ENCODE measurements at places on chromosomes 6 and 20.

- DNase-seq = peak; percentile 88
These were observed 744 bp downstream of the RAB23 start for GRCh38 chr6:57221191-57221935.

DNA sequence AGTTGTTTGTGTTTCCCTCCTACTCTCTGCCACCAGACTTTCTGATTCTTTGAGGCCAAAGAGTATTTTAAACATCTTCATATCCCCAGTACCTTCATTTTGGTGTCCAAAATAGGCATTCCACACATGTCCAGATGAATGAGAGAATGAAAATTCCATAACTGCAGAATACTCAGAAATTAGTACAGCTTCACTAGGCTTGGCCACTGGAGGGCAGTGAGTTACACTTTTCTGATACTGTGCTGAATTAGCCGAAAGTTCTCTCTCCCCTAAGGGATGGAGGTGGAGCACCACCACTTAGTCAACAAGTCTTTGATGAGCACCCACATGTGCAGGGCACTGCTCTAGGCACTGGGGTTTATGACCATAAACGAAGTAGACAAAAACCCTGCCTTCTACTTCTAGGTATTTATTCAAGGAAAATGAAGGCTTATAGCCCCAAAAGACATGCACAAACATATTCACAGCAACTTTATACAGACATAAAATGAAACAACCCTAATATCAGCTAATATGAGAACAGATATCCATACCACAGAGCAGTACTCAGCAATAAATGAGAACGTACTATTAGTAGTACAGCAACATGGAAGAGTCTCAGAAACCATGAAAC is 46.1 kb upstream of the TMEM217 start:
- no peak for DNase-seq

- no peak for DNase-seq
These were observed 214.4 kb upstream of the DTNBP1 start for GRCh38 chr6:15877231-15877630.

DNA sequence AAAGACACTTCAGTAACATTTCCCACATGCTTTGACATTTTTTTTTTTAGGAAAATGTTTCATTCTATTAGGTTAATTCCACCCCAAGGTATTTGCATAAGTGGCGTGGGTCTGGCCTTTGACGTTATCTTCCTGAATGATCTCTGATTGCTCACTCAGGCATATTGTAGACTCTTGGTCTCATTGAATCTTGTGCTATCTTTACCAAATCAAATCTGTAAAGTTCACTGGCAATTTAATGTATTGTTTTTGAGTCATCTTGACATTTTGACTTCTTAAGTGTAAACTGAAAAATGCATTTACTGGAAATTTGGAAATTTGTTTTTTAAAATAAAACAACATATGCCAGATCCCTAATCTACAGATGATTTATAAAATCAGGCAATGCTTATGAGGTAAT is 16.0 kb upstream of the VIP start:
- DNase-seq = no peak

DNA sequence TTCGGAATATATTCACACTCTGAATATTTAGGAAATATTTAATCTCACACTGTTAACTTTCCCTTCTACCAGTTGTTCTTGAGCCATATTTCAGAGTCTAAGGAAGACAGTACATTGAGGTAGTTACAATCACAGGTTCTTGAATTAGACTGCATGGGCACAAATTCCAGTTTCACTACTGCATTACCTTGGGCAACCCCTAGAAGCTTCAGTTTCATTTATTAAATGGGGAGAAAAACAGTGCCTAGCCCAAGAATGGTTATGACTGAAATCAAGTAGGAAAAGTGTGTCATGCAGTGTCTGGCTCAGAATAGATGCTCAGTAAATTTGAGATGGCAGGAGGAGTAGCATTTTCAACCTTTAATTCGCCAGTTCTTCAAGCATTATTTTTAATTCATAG is 124.5 kb upstream of the SAMD5 start:
- DNase-seq = no peak

- DNase-seq = no peak
These were observed 1.3 kb downstream of the RGS19 start for GRCh38 chr20:64077876-64078551.

DNA sequence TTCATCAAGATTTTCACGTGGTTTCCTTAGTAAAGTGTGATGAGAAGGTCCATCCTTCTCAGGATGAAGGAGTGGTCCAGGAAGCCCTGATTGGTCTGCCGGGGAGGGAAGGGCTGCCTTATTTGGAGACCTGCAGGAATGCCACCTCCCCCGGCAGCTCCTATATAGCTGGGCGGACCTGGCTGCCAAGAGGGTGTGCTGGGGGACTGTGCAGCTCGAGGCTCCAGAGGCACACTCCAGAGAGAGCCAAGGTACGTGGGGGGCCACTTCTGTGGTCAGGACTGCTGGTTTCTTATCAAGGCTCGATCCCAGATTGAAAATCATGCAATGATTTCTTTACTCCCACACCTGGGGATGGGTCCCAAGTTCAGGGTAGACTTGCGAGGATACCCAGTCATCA is at the start of gene PRND:
Gene PRND, plus strand, starts transcription at position 191 of the 400 bp plus-strand sequence. CDS start 2,643 bp downstream, outside the sequence.
- no peak for DNase-seq

DNA sequence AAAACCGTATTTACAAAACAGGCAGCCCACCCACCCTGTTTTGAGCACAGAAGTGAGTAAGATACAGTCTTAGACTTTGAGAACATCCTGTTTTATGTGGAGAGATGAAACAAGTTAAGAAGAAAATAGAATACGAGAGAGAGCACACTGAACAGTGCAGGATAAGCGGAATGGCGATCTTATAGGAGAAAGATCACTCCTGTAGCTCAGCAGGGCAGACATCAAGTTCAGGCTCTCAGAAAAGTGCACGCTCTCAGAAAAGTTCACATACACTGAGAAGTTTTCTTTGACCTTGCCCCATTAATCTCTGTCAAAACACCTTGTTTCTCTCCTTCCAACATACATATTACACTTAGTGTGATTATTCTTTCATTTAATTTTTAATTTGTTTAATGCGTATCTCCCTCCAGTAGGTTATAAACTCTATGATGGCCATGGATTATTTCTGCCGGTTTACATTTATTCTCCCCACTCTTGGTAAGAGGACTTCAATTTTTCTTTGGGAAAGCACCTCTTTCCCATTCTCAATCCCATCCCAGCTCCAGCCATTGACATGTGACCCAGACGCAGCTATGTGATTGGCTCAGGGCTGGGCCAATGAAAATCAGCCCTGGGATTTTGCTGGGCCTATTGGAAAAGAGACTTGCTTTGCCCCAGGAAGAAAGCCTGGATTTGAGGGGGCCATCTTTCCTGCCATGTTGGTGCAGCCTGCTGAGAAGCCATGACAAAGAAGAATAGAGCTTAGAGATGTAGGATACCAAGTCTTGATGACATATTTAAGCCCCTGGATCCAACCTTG is 16.2 kb downstream of the KCNB1 start:
- no peak for DNase-seq

- DNase-seq = no peak
These were observed 19.7 kb downstream of the TIAM2 start for GRCh38 chr6:155014670-155015300.

GRCh38 chr6:37575221-37575620 is 75.5 kb upstream of the CCDC167 start:
- DNase-seq = no peak

- no peak for DNase-seq
These were observed 45.4 kb downstream of the CDS2 start for GRCh38 chr20:5172167-5172601.

DNA sequence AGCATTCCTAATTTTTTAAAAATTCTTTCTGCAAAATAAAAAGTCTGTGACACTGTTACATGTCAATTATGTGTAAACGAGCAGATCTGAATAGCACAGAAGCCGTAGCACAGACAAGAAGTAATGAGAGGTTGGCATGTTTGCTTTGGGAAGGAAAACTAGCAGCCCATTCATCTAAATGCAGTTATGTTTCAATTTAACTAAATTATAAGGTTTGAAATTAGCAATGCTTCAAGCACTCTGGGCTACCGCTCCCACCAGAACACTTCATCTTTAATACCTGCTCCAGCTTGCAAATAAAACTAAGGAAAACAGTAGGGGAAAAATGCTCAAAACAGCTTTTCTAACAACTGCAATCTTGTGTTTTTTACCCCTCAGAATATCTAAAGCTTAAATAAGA is 73.9 kb downstream of the PTPRK start:
- DNase-seq = no peak

DNA sequence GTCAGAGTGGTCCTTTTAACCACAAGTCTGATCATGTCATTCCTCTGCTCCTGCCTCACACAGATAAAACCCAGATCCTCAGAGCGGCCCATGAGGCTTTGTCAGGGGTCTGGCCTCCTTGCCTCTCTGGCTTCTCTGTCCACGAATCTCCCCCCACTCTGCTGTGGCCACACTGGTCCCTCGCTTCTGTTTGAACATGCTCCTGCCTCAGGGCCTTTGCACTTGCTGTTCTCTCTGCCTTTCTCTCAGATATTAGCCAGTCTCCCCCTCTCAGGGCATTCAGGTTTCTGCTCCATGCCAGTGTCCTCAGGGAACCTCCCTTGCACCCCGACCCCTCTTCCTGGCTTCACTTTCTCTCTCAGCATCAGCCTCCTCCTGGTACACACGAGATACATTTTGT is 518.5 kb downstream of the PREX1 start:
- DNase-seq = no peak

- DNase-seq = no peak
These were observed 102.7 kb upstream of the CNKSR3 start for GRCh38 chr6:154613137-154613676.

GRCh38 chr6:83928286-83928685 is 68.8 kb downstream of the CYB5R4 start:
- DNase-seq = no peak

- DNase-seq = no peak
These were observed 30.3 kb upstream of the OCSTAMP start for GRCh38 chr20:46580613-46581205.

- DNase-seq = peak; percentile 63
These were observed 13.7 kb downstream of the RAET1E start for GRCh38 chr6:149884215-149884614.

- DNase-seq = peak; percentile 88
These were observed 32.8 kb upstream of the BCAS1 start for GRCh38 chr20:54103067-54103761.

GRCh38 chr6:53944091-53944490 is 149.3 kb downstream of the LRRC1 start:
- DNase-seq = no peak

DNA sequence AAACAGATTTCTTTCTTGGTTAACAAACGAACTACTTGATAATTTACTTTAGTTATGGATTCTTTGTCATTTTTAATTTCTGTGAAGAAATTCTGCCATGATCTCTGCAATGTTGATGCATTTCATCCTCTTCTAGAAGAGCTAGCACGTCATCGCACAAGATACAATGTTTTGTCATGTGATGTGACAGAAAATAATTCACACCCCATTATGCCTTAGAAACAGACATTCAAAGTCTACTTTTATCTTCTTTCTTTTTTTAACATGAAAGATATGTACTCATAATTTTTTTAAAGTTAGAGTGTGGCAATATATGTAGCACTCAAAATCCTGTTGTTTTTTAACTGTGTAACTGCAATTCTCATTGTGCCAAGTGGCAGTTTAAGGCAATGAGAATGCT is 39.6 kb upstream of the NELFCD start:
- DNase-seq = no peak

GRCh38 chr20:34110745-34111641 is 1.1 kb downstream of the EIF2S2 start:
- DNase-seq = no peak

DNA sequence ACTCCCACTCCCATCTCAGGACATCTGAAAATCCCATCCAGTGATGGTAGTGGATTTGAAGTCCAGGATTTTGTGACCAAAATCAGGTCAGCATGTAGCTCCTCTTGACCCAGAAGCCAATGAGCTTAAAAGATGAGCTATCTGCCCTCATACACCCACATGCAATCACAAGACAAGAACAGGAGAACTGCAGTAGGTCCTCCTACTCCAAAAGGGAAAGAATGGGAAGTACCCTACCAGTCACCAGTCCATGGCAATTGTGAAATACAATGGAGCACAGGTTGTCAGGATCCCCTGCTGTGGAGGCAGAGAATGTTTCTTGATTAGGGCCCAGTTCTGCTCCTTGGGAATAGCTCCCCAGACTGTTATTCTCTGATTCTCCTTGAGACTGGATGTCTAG is 347.3 kb upstream of the CNR1 start:
- no peak for DNase-seq

- no peak for DNase-seq
These were observed 736.1 kb downstream of the HDGFL1 start for GRCh38 chr6:23305325-23305943.

DNA sequence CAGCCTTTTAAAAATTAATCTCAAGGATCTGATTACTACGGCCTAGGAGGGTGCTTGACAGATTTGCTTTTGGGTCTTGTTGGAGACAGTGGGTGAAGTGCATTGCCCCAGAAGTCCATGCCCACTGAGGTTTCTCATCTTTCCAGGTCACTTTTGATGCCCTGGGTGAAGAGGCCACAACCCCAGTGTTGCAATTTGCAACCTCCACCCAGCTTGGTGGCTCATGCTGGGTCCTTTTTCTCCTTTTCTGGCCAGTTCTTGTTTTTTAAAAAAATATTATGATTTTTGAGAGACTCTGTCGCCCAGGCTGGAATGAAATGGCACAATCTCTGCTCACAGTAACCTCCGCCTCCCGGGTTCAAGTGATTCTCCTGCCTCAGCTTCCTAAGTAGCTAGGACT is 9.4 kb downstream of the STX11 start:
- no peak for DNase-seq

DNA sequence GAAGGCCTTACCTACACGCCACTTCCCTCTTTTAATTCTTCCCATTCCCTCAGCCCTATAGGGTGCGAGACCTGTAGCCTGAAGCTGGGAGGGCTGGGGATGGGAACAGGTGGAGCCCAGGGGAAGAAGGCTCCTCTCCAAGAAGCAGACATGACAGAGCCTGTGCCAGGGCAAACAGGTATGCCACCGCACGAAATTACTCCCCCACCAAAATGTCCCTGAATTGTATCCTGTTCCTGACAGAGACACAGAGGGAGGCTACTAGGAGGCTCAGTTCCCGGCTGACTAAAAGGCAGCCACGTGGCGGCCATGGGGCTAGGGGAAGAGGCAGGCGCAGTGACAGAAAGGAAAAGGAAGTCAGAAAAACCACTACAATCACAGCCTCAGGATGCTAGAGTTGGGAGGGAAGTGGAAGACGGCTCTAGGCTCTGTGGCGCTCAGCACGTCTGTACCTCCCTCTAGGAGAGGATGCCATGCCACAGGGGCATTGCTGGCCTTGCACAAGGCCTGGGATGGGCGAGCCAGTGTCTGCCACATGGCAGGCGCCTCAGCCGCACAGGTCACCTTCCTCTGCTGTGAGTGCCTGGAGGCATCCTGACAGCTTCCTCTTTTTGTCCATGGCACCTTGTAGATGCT is 27.7 kb downstream of the TFEB start:
- no peak for DNase-seq

- no peak for DNase-seq
These were observed 27.4 kb upstream of the BMP2 start for GRCh38 chr20:6740096-6740495.

GRCh38 chr6:68502946-68503345 is 132.1 kb upstream of the ADGRB3 start:
- DNase-seq = no peak

DNA sequence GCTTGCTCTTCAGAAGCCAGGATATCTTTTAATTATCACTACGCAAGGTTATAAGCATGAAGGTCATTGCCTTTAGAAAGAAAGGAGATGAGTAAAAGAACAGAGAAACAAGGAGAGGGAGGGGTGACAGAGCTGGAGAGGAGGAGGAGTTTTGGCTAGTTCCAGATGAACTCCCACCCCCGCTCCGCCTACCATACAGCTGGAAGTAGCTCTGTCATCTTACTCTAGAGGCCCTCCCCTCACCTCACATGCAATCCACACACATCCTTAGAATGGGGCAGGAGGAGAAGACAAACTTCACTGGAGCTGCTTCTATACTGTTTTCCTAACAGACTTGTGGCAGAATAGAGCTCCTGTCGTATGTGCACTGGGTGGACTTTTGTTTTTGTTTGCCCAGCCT is 144.7 kb downstream of the SCML4 start:
- DNase-seq = peak; percentile 59

Data from WTC11 (cell line).